ENCODE measurements at places on chromosomes 7 and 10.

DNA sequence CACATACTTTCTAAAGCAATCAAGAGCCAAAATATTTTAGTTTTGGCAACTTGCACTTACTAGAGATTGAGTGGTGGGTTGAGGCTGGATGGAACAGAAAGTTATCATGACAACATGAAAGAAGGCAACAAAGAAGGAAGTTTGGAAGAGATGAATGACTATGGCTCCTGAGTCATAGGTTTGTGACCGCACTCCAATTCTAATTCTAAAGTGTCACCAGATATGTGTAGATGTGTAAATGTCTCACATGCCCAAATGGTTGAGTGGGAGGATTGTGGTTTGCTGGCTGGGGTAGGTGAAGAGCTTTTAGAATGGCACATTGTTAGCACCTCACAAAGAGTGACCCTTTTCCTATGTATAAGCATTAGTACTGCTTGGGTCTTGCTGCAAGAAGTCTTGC lies 20.2 kb downstream of the TAS2R16 start:
- DNase-seq = no peak

DNA sequence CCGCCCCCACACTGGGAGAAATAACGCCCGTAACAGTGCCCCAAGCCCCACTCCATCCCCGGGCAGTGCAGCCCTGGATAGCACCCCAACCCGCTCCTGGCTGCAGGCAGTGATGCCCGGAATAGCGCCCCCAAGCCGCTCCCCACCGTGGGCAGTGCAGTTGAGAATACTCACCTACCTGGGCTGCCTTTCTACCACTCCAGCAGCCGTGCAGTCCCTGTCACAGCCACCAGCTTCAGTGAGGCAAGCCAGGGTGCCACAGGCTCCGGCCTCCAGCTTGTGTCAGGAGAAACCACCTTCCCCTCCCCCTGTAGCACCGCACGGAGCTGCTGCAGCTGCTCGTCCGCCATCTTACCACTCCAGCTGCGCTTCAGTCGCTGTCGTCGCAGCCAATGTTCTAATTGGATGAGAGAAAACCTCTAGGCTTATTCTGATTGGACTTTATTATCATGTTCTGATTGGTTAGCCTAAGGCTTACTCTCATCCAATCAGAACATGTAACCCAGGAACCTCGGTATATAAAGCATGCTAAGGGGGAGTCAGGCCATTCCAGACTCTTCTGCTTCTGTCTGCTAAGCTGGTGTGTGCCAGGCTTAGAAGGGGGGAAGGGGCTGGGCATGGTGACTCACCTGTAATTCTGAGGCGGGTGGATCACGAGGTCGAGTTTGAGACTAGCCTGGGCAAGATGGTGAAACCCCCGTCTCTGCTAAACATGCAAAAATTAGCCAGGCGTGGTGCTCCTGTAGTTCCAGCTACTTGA lies 53.2 kb upstream of the ZNF33B start:
- DNase-seq = no peak

DNA sequence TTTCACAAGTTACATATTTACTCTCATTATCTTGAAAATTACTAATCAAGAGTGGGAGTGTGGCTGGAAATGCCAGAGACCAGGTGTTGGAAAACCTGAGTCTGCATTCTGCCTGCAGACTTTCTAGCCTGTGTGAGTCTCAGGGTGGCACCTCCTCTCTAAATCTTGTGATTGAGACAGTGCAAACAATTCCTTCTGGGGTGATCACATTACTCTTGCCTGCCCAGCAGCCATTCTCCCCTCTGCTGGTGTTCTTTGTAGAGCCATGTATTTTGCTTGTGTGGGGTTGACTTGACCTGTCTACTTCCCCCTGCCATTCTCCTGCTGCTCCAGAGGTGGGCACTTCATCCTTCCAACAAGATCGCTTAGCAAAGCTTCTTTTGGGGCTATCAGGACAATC lies 101.1 kb downstream of the RAPGEF5 start:
- DNase-seq = no peak

DNA sequence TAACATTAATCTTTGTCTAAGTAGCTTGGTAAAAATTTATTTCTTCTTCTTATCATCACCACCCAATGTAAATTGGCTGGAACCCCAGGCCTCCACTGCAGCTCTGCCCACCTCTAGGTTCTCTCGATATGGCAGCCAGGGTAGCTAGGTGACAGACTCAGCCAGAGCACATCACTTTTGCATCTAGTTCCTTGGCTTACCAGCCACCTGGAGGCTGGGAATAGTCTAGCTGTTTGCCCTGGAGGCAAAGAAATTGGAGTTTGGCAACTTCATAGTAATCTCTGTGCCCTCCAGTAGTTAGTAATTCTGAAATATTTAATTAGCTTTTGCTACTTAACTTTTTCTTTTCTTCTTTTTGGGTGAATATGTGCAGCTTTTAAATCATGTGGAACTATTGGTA lies 9.4 kb downstream of the IFRD1 start:
- no peak for DNase-seq

DNA sequence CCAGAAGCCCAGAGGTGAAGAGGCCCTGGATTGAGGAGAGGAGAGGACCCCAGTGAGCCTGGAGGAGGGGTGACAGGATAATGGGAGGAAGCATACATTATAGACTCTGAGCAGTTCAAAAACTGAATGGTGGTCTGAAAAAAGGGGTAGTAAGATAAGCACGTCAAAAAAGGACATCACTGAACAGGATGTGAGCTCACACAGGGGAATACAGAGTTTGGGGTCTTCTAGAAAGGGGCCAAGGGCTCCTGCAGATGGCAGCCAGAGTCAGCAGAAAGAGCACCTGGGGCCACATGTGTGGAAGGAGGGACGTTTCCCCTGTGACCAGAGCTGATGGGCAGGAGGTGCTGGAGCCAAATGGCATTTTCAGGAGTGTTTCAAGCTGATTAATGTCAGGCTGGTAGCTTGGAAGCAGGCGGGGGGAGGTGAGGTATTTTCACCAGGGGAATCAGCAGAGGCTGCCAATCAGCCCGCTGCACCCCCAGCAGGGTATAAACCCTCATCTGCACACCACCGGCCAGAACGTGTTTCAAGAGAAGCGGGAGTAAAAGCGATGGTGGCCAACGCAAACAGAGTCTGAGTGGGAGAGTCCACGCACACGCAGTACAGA lies 85.8 kb downstream of the TNS3 start:
- DNase-seq = no peak
